Glutamatergic neuron (in vitro differentiated cells): ENCODE measurements at places on chromosomes 6 and 20. TPM values are rescaled to one million over a fixed set of nuclear protein-coding genes. Genes with fewer than 3 reads are reported as not detected.

Gene KHDRBS2
- 19.7 TPM for total RNA-seq

- H3K27me3 ChIP-seq, result no peaks in the 10 kb centered on the region
- no peaks in the 10 kb centered on the region for H3K36me3 ChIP-seq
- H3K27ac ChIP-seq, result no peak overlapping the region
- no peaks in the 10 kb centered on the region for H3K4me1 ChIP-seq
- no peak for DNase-seq
These were observed 77.6 kb downstream of the PHACTR2 start for GRCh38 chr6:143755301-143755744.

Gene SIGLEC1
- total RNA-seq, result not detected

- DNase-seq, result no peak
- H3K36me3 ChIP-seq, result no peaks in the 10 kb centered on the region
- H3K4me1 ChIP-seq, result peaks cover 42% of the 10 kb centered on the region
These were observed 376.1 kb downstream of the UTRN start for GRCh38 chr6:144661116-144661806.

DNA sequence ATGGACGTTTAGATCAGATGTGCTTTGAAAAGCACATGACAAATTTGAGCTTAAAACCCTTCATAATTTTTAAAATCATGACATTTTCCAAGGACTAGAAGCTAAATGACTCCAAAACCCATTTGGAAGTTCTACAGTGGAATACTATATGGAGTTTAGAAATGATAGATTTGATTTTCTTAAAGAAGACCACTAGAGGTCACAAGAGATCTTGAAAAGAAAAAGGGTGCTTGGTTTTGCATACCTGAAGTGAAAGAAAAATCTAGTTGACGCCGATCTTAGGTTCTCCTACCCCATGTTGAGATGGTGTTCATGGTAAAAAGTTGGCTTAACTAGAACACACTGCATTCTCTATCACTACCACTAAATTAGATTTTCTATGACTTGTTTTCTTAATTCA is 31.5 kb downstream of the CFAP61 start:
- peaks cover 3% of the 10 kb centered on the region for H3K27me3 ChIP-seq
- no peaks in the 10 kb centered on the region for H3K36me3 ChIP-seq
- H3K27ac ChIP-seq, result peak overlapping the region; percentile 99
- H3K4me3 ChIP-seq, result peak overlapping the region; percentile 69
- no peak for DNase-seq

Gene SLC22A7
- 0.34 TPM for total RNA-seq

Gene SIRPG
- not detected for total RNA-seq

- H3K4me1 ChIP-seq, result peaks cover 15% of the 10 kb centered on the region
- no peaks in the 10 kb centered on the region for H3K27me3 ChIP-seq
- peak overlapping the region; percentile 40 for H3K4me3 ChIP-seq
These were observed 33.6 kb downstream of the TTI1 start for GRCh38 chr20:37999526-38000263.

Gene NKX2-2
- total RNA-seq, result 1.2 TPM

- DNase-seq, result no peak
- no peaks in the 10 kb centered on the region for H3K27me3 ChIP-seq
- H3K36me3 ChIP-seq, result no peaks in the 10 kb centered on the region
- no peak overlapping the region for H3K4me3 ChIP-seq
These were observed 729.5 kb downstream of the KIF16B start for GRCh38 chr20:15843777-15844176.

GRCh38 chr20:4613718-4614620 is 107.7 kb upstream of the PRND start:
- no peak overlapping the region for H3K27ac ChIP-seq
- no peaks in the 10 kb centered on the region for H3K36me3 ChIP-seq
- peak; percentile 34 for DNase-seq
- no peaks in the 10 kb centered on the region for H3K4me1 ChIP-seq

- H3K36me3 ChIP-seq, result peaks cover 4% of the 10 kb centered on the region
- no peaks in the 10 kb centered on the region for H3K4me1 ChIP-seq
- H3K27ac ChIP-seq, result no peak overlapping the region
- DNase-seq, result no peak
- H3K4me3 ChIP-seq, result no peak overlapping the region
These were observed 234.4 kb upstream of the HSF2 start for GRCh38 chr6:122165014-122165413.

Gene TCP1
- 254 TPM for total RNA-seq

GRCh38 chr20:2292416-2293110 is 3.2 kb upstream of the TGM3 start:
- no peak overlapping the region for H3K4me3 ChIP-seq
- H3K27ac ChIP-seq, result no peak overlapping the region
- no peaks in the 10 kb centered on the region for H3K27me3 ChIP-seq
- peaks cover 7% of the 10 kb centered on the region for H3K4me1 ChIP-seq
- no peak for DNase-seq
- no peaks in the 10 kb centered on the region for H3K36me3 ChIP-seq

Gene DLGAP4
- 199 TPM for total RNA-seq

DNA sequence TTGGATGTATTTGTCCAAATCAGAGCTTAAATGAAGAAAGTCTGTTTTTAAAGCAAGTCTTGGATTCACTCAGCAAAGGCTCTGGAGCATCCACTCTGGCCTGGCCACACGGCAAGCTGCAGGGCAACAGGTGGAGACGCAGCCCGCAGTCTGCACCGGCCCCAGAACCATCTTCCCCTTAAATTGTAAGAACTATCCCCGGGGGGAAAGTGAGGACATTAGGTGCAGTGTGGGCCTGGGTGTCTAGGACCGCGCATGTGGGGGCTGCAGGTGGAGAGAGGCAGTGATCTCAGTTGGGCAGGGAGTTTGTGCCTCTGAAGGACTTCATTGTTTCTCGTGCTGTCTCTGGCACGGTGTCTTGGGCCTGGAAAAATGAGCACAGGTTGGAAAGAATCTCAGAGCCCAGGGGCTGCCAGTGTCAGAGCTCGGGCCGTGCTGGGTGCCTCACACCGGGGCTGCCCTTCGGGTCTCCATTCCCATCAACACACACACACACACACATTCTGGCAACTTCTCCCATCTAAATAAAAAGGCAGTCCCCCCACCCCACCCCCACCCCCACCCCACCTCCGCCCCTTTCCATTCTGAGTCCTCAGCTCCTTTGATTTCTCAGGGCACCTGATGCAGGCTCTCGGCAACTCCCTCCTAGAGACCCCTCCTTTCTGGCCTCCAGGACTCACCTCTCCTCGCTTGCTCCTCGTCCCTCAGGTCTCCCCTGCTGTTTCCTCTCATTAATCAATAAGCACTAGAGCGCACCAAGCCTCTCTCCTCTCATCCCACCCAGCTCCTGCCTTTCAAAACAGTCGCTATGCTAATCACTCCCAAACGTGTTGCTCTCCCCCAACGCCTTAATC is 48.4 kb downstream of the FOXF2 start:
- peaks cover 8% of the 10 kb centered on the region for H3K4me1 ChIP-seq
- DNase-seq, result no peak
- no peak overlapping the region for H3K4me3 ChIP-seq
- H3K27ac ChIP-seq, result no peak overlapping the region
- peaks cover 2% of the 10 kb centered on the region for H3K27me3 ChIP-seq

GRCh38 chr6:141354191-141354955 is 778.4 kb upstream of the GJE1 start:
- H3K4me1 ChIP-seq, result no peaks in the 10 kb centered on the region
- H3K27me3 ChIP-seq, result no peaks in the 10 kb centered on the region
- H3K27ac ChIP-seq, result no peak overlapping the region
- DNase-seq, result no peak
- no peak overlapping the region for H3K4me3 ChIP-seq
- no peaks in the 10 kb centered on the region for H3K36me3 ChIP-seq

Gene IL17F
- total RNA-seq, result not detected

DNA sequence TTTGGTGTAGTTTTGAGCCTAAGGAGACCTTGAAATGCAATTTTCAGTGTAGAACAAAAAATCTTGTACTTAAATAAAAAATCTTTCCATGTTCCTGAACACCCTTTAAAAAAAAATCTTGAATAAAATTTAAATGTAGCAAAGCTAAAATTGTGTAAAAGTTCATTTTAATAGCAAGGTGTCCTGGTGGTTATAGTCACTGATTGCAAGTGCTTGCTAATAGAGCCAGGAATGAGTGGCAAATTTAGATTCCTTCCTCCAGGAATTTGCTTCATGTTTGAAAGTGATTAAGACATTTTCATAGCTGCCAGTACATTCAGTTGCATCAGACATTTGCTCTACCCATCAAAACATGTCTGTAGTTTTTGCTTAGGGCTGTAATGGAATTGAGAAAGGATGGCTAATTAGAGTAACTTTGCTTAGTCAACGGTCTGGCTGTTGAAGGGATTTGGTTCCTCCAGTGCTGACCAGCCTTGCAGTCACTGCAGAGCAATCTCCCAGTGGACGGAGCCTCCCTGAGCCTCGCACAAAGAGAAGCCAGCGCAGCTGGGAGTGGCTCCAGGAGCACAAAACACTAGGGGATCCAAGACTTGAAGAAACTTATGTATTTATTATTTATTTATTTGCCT is 36.5 kb downstream of the AKAP12 start:
- H3K4me1 ChIP-seq, result peaks cover 39% of the 10 kb centered on the region
- H3K27ac ChIP-seq, result peak overlapping the region; percentile 89
- H3K4me3 ChIP-seq, result peak overlapping the region; percentile 61
- no peaks in the 10 kb centered on the region for H3K36me3 ChIP-seq

DNA sequence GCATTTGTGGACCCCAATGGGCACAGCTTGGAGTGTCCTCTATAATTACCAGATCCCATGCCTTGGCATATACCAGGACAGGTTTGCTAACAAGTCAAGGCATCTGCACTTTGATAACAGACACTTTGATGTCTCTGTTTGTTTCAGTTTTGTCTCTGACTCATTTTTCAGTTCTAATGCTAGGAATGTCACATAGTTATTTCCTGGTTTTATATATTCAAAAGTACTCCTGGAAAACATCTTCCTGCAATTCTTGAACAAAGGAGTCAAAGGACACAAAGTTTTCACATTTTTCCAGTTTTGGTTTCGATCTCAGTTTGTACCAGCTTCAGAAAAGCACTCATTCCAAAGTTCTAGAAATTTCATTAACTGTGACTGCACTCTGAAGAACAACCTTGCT is 188.1 kb downstream of the FOXC1 start:
- H3K4me3 ChIP-seq, result no peak overlapping the region
- no peak for DNase-seq
- H3K36me3 ChIP-seq, result no peaks in the 10 kb centered on the region
- no peaks in the 10 kb centered on the region for H3K27me3 ChIP-seq

Gene SLC17A3
- total RNA-seq, result not detected

DNA sequence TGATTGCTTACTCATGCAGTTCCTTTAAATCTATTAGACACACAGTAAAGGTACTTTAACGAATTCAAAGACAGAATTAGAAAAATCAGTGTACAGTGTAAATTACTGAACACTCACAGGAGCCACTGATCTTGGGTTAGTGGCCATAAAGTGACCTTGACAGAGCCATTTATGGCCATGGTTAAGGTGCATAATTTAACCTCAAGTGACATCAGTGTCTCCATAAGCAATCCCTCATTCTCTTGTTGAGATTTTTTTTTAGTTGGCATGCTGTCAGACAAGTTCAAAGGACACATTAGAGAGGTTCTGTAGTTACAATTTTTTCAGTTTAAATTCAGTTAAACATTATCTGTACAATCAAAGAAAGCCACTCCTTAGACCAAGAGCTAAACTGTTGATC is 334.4 kb downstream of the KHDRBS2 start:
- no peaks in the 10 kb centered on the region for H3K4me1 ChIP-seq
- no peak for DNase-seq
- peaks cover 5% of the 10 kb centered on the region for H3K36me3 ChIP-seq
- no peak overlapping the region for H3K27ac ChIP-seq
- peaks cover 2% of the 10 kb centered on the region for H3K27me3 ChIP-seq

DNA sequence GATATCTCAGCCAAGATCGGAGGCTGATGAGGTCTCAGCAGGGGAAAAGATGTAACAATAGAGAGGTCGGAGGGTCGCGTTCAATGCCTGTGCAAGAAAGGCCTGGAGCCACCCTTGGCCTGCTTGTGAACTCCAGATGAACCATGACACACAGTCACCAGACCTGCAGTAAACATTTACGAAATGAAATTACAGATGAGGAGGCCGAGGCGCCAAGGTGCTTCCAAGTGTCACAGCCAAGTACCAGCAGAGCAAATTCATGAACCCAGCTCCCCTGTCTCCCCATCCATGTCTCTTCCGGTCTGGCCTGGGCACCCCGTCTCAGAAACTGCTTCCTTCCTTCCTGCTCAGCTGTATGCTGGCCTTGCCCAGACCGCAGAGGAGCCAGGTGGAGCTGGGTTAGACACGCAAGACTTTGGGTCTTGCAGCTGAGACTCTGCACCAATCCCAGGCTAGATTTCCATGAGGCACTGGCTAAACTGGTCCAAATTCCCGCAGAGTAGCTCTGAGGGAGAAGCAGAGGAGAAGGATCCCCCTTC is 48.1 kb downstream of the CHMP4B start:
- H3K36me3 ChIP-seq, result peaks cover 4% of the 10 kb centered on the region
- H3K27me3 ChIP-seq, result peaks cover 10% of the 10 kb centered on the region
- no peak overlapping the region for H3K4me3 ChIP-seq
- H3K4me1 ChIP-seq, result peaks cover 2% of the 10 kb centered on the region
- DNase-seq, result no peak

DNA sequence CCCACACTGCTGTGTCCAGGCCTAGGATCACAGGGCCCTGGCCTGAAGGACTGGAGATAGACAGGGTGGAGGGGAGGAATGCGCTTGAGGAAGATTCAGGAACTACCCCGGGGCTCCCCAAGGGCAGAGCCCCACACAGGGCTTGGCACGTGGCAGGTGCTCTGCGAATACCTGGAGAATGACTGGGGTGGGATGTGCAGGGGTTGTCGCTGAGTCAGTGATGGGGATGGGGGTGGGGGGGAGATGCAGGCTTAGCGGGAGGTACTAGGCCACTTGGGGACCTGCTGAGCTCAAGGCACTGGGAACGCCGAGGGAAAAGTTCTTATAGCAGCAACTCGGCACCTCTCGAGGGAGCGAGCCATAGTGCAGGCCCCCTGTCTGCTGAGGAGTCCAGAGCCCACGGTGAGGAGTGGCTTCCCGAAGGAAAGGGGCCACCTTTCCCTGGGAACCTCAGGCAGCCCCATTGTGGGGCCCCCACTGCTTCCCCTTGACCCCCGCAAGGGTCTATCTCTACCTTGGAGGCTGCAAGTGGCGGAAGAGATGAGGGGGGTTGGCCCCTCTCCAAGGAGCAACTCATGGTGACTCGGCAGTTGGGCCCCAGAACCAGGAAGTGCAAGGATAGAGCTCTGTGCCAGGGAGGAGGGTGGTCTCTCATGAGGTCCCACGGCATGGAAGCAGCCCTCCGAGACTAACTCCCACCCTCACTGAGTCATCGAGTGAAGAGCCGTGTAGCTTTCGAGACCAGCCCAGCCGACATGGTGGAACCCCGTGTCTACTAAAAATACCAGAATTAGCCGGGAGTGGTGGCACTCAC is 33.1 kb downstream of the SRC start:
- no peak for DNase-seq
- H3K4me1 ChIP-seq, result peaks cover 10% of the 10 kb centered on the region
- no peaks in the 10 kb centered on the region for H3K36me3 ChIP-seq
- no peak overlapping the region for H3K4me3 ChIP-seq

Gene WFDC10A
- not detected for total RNA-seq

GRCh38 chr6:170445487-170445886 is 107.6 kb downstream of the PSMB1 start:
- H3K27ac ChIP-seq, result peak overlapping the region; percentile 85
- no peak overlapping the region for H3K4me3 ChIP-seq
- DNase-seq, result no peak
- H3K27me3 ChIP-seq, result peaks cover 26% of the 10 kb centered on the region
- peaks cover 59% of the 10 kb centered on the region for H3K4me1 ChIP-seq

- H3K4me3 ChIP-seq, result no peak overlapping the region
- H3K4me1 ChIP-seq, result peaks cover 13% of the 10 kb centered on the region
- H3K27ac ChIP-seq, result peak overlapping the region; percentile 20
- peaks cover 4% of the 10 kb centered on the region for H3K27me3 ChIP-seq
These were observed 9.2 kb downstream of the TP53INP2 start for GRCh38 chr20:34713194-34713943.

GRCh38 chr20:50369225-50370035 is 140.8 kb upstream of the PTPN1 start:
- peak; percentile 47 for DNase-seq
- no peak overlapping the region for H3K4me3 ChIP-seq
- H3K27ac ChIP-seq, result peak overlapping the region; percentile 9

Gene ASIP
- not detected for total RNA-seq
